ENCODE measurements at places on chromosomes 5 and 9. TPM values are rescaled to one million over a fixed set of nuclear protein-coding genes. Genes with fewer than 3 reads are reported as not detected.

The LCN9 gene
- total RNA-seq: not detected

The SAP30L gene
- total RNA-seq: 11.5 TPM

The SLC35A4 gene
- 34.4 TPM for total RNA-seq

The CCL27 gene
- not detected for total RNA-seq

The FOXI1 gene
- not detected for total RNA-seq

DNA sequence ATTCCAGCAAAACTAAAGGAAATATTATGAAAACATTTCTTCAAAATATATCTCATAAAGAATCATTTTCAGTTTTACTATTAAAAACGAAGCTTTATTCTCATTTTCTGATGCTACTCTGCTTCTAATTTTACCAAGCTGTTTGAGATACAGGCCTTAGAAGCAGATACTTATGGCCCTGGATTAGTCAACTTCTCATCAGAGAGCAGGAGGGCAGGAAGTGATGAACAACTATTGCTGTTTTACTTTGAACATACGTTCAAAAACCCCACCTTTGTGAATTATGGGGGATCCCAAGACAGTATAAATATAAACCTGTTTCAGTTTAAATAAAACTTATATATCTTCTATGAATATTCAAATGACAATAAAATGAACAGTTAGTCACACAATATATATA, 16.0 kb downstream of the MPDZ start:
- DNase-seq: no peak
- no peaks in the 10 kb centered on the region for H3K27me3 ChIP-seq
- H3K36me3 ChIP-seq: no peaks in the 10 kb centered on the region
- no peak overlapping the region for H3K4me3 ChIP-seq
- no peak overlapping the region for H3K27ac ChIP-seq
- H3K4me1 ChIP-seq: peaks cover 26% of the 10 kb centered on the region

DNA sequence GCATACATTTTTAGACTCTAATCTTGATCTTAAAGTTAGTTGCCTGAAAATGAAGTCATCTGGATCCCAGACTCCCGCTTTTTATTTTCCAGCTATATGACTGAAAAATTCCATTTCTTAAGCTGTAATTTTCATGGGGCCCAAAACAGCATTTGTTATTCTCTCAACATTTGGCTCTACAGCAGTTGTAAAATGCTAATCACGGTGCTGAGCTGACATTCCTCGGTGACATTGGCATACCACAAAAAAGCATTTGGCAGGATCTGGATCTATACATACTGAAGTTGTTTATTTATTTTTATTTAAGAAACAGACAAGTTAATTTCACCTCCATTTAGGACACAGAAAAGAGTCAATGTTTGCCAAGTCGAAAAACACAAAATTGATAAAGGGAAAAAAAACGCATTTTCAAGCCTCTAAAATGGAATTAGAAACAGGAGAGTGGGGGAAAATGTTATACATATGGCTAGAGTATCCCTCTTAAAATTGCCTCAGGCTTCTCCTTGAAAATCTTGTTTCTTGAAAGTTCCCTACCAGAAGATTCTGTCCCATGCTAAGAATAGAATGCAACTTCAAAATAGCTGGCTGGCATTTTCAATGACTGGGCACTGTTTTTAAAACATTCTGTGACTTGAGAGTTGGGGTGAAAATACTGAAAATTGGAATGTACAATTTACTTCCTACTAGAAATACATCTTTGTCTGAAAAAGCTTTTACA, 207.5 kb upstream of the TBCA start:
- H3K27me3 ChIP-seq: peaks cover 15% of the 10 kb centered on the region
- DNase-seq: peak; percentile 24
- peaks cover 27% of the 10 kb centered on the region for H3K4me1 ChIP-seq
- no peak overlapping the region for H3K4me3 ChIP-seq
- no peak overlapping the region for H3K27ac ChIP-seq

DNA sequence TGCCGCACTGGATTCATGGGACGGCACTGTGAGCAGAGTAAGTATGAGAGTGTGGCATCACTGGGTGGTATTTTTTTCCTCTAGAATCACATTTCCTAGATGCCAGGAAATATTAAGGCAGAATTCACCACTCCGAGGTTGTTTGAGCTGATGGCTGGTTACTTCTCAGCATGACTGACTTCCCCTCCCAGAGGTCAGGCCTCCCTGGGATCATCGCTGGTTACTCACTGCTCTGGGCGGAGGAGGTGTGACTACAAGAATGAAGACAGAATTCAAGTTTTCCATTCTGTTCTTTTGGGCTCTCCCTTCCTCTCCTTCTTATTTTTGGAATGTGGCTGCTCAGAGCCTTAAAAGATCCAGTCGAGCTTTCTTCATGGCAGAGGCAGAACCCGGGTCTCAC, 76.6 kb upstream of the PRRC1 start:
- no peaks in the 10 kb centered on the region for H3K4me1 ChIP-seq
- H3K27ac ChIP-seq: no peak overlapping the region
- peaks cover 5% of the 10 kb centered on the region for H3K36me3 ChIP-seq
- H3K27me3 ChIP-seq: no peaks in the 10 kb centered on the region
- DNase-seq: no peak

DNA sequence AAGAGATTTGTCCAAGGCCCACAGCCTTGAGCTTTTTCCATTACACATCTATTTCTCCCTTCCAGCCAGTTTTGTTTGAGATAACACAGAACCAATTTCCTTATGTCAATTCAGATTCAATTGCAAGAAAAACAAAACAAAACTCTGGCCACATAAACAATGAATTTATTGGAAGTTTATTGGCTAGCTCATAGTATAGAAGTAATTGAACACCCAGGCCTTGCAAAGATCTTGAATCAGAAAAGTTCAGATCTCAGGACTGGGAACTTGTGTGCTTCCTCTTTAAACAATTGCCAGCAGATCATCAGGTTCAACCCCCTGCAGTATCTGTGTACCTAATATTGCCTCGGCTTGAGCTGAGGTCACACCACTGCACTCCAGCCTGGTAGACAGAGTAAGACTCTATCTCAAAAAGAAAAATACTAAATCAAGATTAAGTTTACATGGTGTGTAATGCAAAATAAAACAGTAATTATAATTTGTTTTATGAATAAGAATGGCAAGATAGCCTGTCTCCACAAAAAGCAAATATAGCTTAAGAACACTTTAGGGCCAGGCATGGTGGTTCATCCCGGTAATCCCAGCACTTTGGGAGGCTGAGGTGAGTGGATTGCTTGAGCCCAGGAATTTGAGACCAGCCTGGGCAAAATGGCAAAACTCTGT, 4.1 kb upstream of the ZCCHC10 start:
- H3K36me3 ChIP-seq: no peaks in the 10 kb centered on the region
- DNase-seq: no peak
- peaks cover 2% of the 10 kb centered on the region for H3K4me1 ChIP-seq
- H3K4me3 ChIP-seq: no peak overlapping the region
- H3K27ac ChIP-seq: no peak overlapping the region

GRCh38 chr5:6449465-6450158, 953 bp downstream of the UBE2QL1 start:
- peak; percentile 11 for DNase-seq
- peaks cover 18% of the 10 kb centered on the region for H3K4me1 ChIP-seq
- H3K4me3 ChIP-seq: peak overlapping the region; percentile 77
- H3K27me3 ChIP-seq: peaks cover 58% of the 10 kb centered on the region
- no peak overlapping the region for H3K27ac ChIP-seq

DNA sequence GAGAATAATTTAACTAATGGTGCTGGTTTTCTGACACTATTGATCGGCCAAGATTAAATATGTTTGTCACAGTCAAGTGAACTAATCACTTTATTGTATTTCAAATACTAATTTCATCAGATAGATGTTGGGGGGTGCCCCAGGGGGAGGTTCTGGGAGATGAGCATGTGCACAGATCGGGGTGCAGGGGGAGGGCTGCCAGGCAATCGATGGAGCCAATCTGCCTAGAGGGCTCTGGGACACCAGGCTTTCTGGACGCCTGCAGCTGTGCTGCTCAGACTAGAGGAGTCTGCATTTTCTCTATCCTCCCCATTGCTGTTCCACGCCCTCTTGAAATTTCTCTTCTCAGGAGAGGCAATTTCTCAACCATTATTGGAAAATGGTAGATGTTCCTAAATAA, 100.0 kb upstream of the ALDH1B1 start:
- no peak overlapping the region for H3K4me3 ChIP-seq
- 0 out of 2 replicates have a peak, but pooled peaks cover 4% of the 10 kb centered on the region for H3K4me1 ChIP-seq
- H3K27me3 ChIP-seq: no peaks in the 10 kb centered on the region

DNA sequence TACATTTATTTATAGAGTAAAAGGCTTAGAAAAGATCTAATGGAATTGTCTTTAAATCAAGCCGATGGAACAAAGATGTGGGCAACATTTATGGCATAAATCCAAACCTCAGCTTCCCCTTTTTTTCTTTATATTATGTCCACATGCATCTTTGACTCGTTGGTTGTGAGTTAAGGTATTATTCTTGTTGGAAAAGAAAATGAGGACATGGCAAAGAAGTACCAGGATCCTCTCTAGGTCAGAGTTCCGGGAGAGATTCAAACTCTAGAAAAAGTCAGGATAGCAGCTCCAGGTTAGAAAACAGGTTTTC, 508 bp upstream of the NME5 start:
- no peaks in the 10 kb centered on the region for H3K36me3 ChIP-seq
- H3K27me3 ChIP-seq: no peaks in the 10 kb centered on the region
- no peak for DNase-seq
- no peak overlapping the region for H3K27ac ChIP-seq
- H3K4me3 ChIP-seq: peak overlapping the region; percentile 53
